Mesothelial cell of epicardium (in vitro differentiated cells): ENCODE measurements at places on chromosomes 4 and X. TPM values are rescaled to one million over a fixed set of nuclear protein-coding genes. Genes with fewer than 3 reads are reported as not detected.

Gene CSAG1
- not detected in 3 replicates for total RNA-seq

Gene POU4F2
- not detected in 3 replicates for total RNA-seq

Gene SHISA3
- total RNA-seq, result 3.2 to 3.6 TPM (median 3.3 TPM) in 3 replicates

Gene CLTRN
- 1.2 to 1.8 TPM (median 1.4 TPM) in 3 replicates for total RNA-seq

Gene TASL
- total RNA-seq, result not detected in 3 replicates

Gene FAM9C
- 0.34 to 0.44 TPM (median 0.38 TPM) in 3 replicates for total RNA-seq

Gene SMARCA5
- 53.8 to 58.3 TPM (median 58.3 TPM) in 3 replicates for total RNA-seq

- H3K36me3 ChIP-seq, result no peaks in the 10 kb centered on the region
- peaks cover 10% of the 10 kb centered on the region for H3K27me3 ChIP-seq
- H3K4me3 ChIP-seq, result no peak overlapping the region
- DNase-seq, result peak; percentile 5
- peaks cover 4% of the 10 kb centered on the region for H3K4me1 ChIP-seq
Observed at GRCh38 chr4:8741513-8742226, 130.0 kb downstream of the HMX1 start.

GRCh38 chr4:185600801-185601434, 65.6 kb upstream of the PDLIM3 start:
- no peak overlapping the region for H3K4me3 ChIP-seq
- peaks cover 13% of the 10 kb centered on the region for H3K27me3 ChIP-seq
- no peak for DNase-seq
- H3K27ac ChIP-seq, result no peak overlapping the region
- peaks cover 9% of the 10 kb centered on the region for H3K4me1 ChIP-seq

DNA sequence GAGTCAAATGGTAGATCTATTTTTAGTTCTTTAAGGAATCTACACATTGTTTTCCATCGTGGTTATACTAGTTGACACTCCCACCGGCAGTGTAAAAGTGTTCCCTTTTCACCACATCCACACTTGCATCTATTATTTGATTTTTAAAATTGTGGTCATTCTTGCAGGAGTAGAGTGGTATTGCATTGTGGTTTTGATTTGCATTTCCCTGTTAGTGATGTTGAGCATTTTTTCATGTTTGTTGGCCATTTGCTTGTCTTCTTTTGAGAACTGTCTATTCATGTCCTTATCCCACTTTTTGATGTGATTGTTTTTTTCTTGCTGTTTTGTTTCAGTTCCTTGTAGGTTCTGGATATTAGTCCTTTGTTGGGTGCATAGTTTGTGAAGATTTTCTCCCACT, 70.0 kb downstream of the TAB3 start:
- no peak overlapping the region for H3K4me3 ChIP-seq
- no peak for DNase-seq
- no peaks in the 10 kb centered on the region for H3K27me3 ChIP-seq
- H3K4me1 ChIP-seq, result no peaks in the 10 kb centered on the region
- no peaks in the 10 kb centered on the region for H3K36me3 ChIP-seq

DNA sequence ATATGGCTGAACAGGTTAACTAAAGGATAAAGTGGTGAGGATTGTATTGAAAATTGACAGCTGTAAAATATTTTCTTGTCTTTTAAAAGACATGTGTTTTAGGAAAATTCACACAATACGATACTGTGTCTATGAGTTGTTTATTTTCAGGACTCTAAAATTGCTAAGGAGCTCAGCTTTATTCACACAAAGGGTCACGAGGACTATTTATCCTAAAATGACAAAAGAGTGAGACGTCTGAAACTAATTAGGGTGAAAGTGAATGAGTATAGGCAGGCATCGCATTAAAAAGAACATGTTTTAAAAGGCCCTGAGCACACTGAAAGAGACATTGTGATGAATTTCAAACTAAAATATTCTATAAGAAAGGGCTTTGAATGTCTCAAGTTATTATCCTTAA, 304.7 kb downstream of the SH2D1A start:
- H3K27me3 ChIP-seq, result no peaks in the 10 kb centered on the region
- no peak for DNase-seq
- H3K27ac ChIP-seq, result no peak overlapping the region
- H3K4me3 ChIP-seq, result no peak overlapping the region
- H3K4me1 ChIP-seq, result peaks cover 3% of the 10 kb centered on the region

DNA sequence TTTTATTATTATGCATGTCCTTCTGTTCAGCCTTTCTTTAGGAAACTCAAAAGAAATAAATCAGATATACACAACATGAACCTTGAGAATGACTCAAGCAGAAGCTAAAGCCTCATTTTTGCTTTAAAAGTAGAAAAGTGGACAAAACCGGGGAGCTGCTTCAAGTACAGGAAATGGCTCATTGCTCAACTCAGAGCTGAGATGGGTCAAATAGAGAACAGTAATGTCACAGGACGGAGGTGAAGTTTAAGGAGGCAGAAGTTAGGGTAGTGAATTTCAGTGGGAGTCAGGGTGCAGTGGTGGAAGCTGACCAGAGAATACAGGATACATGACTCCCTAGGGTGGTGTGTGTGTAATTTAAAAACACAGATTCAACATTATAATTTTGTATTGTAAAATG, 22.2 kb downstream of the PHKA2 start:
- H3K27me3 ChIP-seq, result no peaks in the 10 kb centered on the region
- no peak overlapping the region for H3K27ac ChIP-seq
- DNase-seq, result no peak
- peaks cover 21% of the 10 kb centered on the region for H3K4me1 ChIP-seq
- H3K4me3 ChIP-seq, result no peak overlapping the region

- no peaks in the 10 kb centered on the region for H3K36me3 ChIP-seq
- H3K4me1 ChIP-seq, result peaks cover 21% of the 10 kb centered on the region
- no peak overlapping the region for H3K27ac ChIP-seq
- H3K4me3 ChIP-seq, result no peak overlapping the region
- no peaks in the 10 kb centered on the region for H3K27me3 ChIP-seq
- no peak for DNase-seq
Observed at GRCh38 chr4:35772291-35772690, 472.0 kb downstream of the ARAP2 start.

DNA sequence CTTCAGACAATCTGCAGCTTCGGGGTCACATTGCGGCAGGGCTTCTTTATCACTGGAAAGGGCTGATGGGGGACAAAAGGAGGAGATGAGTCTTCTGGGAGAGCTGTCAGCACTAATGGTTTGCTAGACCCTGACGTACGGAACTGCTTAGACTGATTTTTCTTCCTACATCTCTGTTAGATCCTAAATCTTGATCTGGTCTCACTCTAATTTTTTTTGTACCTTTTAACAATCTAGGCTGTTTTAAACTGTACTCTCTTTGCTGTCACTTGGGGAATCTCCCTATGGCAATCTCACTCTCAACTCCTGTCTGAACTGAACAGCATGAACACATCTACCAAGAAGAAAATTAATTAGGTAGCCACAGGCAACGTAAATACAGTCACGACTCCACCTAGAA, 120.1 kb downstream of the SNCA start:
- H3K4me1 ChIP-seq, result peaks cover 31% of the 10 kb centered on the region
- peak overlapping the region; percentile 14 for H3K27ac ChIP-seq
- no peaks in the 10 kb centered on the region for H3K36me3 ChIP-seq
- DNase-seq, result no peak

DNA sequence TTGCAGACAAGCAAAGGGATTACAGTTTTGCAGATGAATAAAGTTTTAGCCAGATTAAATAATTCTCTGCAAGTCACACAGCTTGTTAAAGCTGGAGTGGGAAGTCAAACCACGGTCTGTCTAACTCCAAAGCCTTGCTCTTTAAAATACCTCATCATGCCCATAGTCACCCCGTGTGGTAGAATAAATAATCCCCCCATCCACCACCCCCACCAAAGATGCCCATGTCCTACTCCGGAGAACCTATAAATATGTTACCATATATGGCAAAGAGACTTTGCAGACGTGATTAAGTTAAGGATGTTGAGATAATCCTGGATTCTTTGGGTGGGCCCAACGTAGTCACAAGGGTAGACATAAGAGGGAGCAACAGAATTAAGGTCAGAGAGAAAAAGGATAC, 118.7 kb downstream of the BEND2 start:
- H3K27ac ChIP-seq, result no peak overlapping the region
- peaks cover 4% of the 10 kb centered on the region for H3K36me3 ChIP-seq
- peaks cover 36% of the 10 kb centered on the region for H3K4me1 ChIP-seq

DNA sequence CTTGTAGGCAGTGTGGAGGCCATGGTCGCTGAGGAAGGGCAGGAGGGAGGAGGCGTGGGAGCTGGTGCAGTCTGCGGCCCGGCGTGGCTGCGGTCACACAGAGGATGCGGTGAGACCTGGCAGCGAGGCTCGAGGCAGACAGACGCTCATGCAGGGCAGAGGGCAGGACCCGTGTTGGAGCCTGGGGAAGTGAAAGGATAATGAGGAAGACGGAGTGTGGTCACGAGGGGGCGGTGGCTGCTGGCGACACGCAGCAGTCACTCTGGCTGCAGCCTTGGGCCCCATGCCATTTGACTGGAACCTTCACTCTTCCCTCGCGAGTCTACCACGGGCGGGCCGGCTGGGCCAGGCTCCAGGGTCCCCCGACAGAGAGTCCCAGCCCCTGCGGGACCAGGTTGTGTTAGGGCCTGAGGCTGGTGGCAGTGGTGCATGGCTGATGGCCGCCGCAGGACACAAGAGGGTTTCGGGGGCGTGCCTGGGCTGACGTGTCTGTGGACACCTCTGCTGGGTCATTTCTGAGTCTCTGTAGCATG, 68.8 kb upstream of the HGFAC start:
- peaks cover 44% of the 10 kb centered on the region for H3K4me1 ChIP-seq
- DNase-seq, result no peak
- H3K27ac ChIP-seq, result no peak overlapping the region
- peaks cover 8% of the 10 kb centered on the region for H3K36me3 ChIP-seq

DNA sequence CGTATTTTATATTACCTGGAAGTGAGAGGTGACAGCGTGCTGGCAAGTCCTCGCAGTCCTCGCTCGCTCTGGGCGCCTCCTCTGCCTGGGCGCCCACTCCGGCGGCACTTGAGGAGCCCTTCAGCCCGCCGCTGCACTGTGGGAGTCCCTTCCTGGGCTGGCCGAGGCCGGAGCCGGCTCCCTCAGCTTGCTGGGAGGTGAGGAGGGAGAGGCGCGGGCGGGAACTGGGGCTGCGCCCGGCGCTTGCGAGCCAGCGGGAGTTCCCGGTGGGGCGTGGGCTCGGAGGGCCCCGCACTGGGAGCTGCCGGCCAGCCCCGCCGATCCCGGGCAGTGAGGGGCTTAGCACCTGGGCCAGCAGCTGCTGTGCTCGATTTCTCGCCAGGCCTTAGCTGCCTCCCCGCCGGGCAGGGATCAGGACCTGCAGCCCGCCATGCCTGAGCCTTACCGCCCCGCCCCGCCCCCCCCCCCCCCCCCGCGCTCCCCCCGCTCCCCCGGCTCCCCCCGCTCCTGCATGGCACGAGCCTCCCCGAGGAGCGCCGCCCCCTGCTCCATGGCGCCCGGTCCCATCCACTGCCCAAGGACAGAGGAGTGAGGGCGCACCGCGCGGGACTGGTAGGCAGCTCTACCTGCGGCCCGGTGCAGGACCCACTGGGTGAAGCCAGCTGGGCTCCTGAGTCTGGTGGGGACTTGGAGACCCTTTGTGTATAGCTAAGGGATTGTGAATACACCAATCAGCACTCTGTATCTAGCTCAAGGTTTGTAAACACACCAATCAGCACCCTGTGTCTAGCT, 298.9 kb upstream of the MAGEB16 start:
- H3K27ac ChIP-seq, result no peak overlapping the region
- DNase-seq, result no peak

DNA sequence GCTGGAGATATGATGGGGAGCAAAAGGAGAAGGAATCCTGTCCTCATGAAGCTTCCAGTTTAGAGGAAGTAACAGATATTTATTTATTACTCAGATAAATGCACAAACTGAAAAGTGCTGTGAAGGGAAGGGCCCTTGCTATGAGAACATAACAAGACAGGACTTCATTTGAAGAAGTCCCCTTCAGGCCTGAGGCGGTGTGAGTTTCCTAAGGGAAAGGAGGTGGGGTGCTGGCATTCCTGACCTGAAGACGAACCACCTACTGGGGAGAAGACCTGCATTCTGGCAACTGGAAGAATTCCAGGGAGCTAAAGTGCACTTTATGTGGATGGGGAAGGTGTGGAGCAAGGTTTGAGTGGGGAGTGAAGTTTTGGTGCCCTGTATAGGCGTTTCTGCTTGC, 15.9 kb upstream of the SPARCL1 start:
- H3K4me1 ChIP-seq, result no peaks in the 10 kb centered on the region
- no peaks in the 10 kb centered on the region for H3K36me3 ChIP-seq
- DNase-seq, result no peak
- H3K27me3 ChIP-seq, result peaks cover under 1% of the 10 kb centered on the region

GRCh38 chr4:83490876-83491450, 6.1 kb upstream of the ABRAXAS1 start:
- no peaks in the 10 kb centered on the region for H3K36me3 ChIP-seq
- peak overlapping the region; percentile 77 for H3K27ac ChIP-seq
- DNase-seq, result no peak
- no peak overlapping the region for H3K4me3 ChIP-seq

DNA sequence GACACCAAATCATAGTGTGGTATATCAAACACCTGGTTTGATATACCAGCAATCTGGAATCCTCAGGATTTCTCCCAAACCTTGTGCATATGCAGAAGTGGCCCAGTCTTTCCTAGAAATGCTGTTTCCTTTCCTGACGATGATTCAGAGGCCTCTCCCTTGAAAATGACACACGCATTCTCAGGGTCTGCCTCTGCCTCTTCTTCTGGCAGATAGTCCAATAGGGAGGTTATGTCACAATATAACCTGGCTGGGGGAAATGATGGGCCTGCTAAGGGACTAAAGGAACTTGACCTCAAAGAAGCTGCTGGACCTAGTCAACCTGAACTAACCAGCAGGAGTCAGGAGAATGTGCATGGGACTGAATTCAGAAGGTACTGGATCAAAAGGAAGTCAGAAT, 435.2 kb downstream of the IDS start:
- H3K4me3 ChIP-seq, result no peak overlapping the region
- H3K36me3 ChIP-seq, result no peaks in the 10 kb centered on the region
- no peak overlapping the region for H3K27ac ChIP-seq
- peaks cover 5% of the 10 kb centered on the region for H3K27me3 ChIP-seq
- DNase-seq, result no peak

- H3K27ac ChIP-seq, result no peak overlapping the region
- no peak for DNase-seq
- H3K36me3 ChIP-seq, result no peaks in the 10 kb centered on the region
- H3K4me1 ChIP-seq, result no peaks in the 10 kb centered on the region
- H3K4me3 ChIP-seq, result no peak overlapping the region
Observed at GRCh38 chr4:126202226-126202625, 887.5 kb downstream of the FAT4 start.

GRCh38 chr4:108287834-108288413, 119.2 kb upstream of the LEF1 start:
- H3K4me3 ChIP-seq, result no peak overlapping the region
- no peaks in the 10 kb centered on the region for H3K27me3 ChIP-seq
- no peak overlapping the region for H3K27ac ChIP-seq
- H3K4me1 ChIP-seq, result peaks cover 11% of the 10 kb centered on the region
- no peak for DNase-seq

GRCh38 chr4:143381189-143382118, 44.8 kb downstream of the GAB1 start:
- peak; percentile 64 for DNase-seq
- no peaks in the 10 kb centered on the region for H3K27me3 ChIP-seq
- H3K4me1 ChIP-seq, result peaks cover 65% of the 10 kb centered on the region
- peak overlapping the region; percentile 86 for H3K27ac ChIP-seq
- no peaks in the 10 kb centered on the region for H3K36me3 ChIP-seq
